ENCODE measurements at places on chromosomes 3 and 15.

DNA sequence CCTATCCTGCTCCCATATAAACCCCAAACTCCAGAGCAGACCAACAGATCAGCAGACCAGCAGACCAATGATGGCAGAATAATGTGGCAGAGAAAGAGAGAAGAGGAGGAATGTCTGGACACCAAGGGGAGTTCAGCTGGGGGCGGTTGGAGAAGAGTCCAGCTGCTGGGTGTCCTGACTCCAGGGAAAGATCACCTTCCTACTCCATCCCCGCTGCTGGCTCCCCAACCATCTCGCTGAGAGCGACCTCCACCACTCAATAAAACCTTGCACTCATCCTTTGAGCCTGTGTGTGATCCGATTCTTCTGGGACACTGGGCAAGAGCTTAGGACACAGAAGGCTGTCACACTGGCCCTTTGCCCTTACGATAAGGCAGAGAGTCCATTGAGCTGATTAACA, 12.8 kb upstream of the PLAAT1 start:
- DNase-seq = no peak

GRCh38 chr15:55060836-55061235, 135.9 kb downstream of the RSL24D1 start:
- DNase-seq = no peak

- no peak for DNase-seq
Observed at GRCh38 chr3:42205800-42206514, 60.0 kb downstream of the CCK start.

- DNase-seq = no peak
Observed at GRCh38 chr3:16929311-16929710, 44.6 kb downstream of the PLCL2 start.

DNA sequence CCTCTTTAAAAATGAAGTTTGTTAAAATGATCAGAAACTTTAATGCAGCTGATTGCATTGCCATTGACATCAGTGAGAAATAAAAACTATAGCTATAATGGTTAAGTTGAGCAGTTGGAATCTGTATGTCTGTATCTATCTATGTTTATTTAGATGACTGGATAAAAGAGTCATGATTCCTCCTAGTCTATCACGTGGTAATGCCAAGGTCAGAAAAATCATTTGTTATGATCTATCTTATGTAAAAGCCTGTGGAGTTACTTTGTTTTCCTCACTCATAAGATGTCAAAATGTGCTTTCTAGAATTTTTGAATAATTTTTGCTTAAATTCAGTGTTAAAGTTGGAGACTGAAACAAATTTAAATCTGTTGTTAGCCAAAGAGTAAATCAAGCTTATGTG, 63.3 kb downstream of the MBNL1 start:
- DNase-seq = no peak

- no peak for DNase-seq
Observed at GRCh38 chr15:67775250-67775649, 50.1 kb upstream of the SKOR1 start.

DNA sequence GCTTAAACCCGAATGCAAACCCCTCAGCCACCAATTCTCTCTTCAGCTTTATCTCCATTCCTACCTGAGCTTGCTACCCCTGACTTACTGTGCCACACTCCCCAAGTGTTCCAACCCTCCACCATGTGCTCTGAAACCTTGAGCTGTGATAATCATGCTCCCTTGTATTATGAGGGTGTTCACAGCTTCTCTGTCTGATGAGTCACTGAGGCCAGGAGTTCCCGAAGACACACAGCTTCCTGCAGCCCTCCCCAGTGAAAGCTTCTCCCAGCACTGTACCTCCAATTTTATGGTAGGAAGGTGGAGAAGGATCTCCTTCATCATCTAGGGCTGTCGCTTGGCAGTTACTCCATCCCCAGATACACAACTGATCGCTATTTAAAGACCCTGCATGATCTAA, 24.9 kb downstream of the STAC start:
- DNase-seq = no peak

DNA sequence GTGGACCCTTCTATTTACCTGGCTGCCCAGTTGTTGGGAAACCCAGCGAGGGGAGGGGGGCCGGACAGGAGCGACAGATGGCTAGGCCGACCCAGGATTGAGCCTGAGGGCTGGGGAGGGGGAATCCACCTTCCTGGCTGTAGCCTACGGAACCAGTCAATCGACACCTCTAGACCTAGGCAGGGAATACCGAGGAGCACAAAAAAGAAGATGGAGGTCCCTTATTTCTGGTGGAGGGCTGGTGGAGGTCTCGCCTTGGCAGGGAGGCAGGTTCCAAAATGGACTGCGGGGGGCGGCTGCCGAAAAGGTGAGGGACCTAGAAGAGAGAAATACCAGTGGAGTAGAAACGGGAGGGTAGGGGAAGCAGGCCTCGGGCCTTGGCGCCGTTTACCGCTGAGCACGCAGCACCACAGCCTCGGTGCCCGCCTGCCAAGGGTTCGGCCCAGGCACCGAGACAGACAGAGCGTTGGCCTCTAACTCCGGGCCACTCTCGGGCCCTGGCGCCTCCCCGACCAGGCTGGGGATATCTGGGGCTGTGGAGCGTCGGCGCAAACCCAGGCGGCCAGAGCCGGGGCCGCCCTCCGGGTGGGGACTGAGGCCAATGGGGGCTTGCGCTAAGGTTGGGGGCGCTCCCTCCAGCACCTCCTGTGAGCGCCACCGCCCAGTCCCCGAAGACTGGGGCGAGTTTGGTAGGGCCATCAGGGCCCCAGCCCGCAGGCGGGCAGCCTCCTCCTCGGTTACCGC, 1.6 kb downstream of the ANKRD63 start:
- no peak for DNase-seq

GRCh38 chr15:38844736-38845135, 280.1 kb upstream of the RASGRP1 start:
- no peak for DNase-seq

DNA sequence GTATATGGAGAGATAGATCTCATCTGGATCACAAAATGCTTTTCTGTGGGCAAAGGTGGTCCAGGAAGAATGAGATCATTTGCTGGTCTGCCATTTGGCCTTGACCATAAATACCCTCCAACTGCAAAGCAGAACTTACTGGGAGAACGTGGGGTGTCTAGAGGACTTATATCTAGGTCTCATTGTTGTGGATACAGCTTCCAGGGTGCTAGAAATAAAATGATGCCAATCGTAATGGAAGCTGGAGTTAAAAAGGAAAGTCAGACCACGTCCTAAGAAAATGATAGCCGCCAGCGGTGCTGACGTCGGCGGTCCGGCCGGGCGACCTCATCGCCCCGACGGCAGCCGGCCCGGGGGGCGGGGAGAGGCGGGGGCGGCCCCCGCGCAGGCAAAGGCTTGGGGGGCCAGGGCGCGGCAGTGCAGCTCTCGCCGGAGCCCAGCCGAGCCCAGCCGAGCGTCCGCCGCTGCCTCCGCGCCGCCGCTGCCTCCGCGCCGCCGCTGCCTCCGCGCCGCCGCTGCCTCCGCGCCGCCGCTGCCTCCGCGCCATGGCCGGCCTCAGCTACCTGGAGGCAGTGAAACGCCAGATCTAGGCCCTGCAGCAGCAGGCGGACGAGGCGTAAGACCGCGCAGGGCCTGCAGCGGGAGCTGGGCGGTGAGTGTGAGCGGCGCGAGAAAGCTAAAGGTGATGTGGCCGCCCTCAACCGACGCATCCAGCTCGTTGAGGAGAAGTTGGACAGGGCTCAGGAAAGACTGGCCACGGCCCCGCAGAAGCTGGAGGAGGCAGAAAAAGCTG, 89.5 kb downstream of the EOMES start:
- DNase-seq = peak; percentile 25
